ENCODE measurements at places on chromosomes 4 and X. TPM values are rescaled to one million over a fixed set of nuclear protein-coding genes. Genes with fewer than 3 reads are reported as not detected.

LRAT gene
- total RNA-seq, result not detected

GRCh38 chrX:40097141-40097503, 636 bp downstream of the BCOR start:
- no peaks in the 10 kb centered on the region for H3K36me3 ChIP-seq
- DNase-seq, result peak; percentile 67
- peak overlapping the region; percentile 95 for H3K27ac ChIP-seq
- peaks cover 63% of the 10 kb centered on the region for H3K27me3 ChIP-seq
- H3K4me1 ChIP-seq, result peaks cover 42% of the 10 kb centered on the region

CENPE gene
- total RNA-seq, result 4.1 TPM

POU3F4 gene
- not detected for total RNA-seq

DNA sequence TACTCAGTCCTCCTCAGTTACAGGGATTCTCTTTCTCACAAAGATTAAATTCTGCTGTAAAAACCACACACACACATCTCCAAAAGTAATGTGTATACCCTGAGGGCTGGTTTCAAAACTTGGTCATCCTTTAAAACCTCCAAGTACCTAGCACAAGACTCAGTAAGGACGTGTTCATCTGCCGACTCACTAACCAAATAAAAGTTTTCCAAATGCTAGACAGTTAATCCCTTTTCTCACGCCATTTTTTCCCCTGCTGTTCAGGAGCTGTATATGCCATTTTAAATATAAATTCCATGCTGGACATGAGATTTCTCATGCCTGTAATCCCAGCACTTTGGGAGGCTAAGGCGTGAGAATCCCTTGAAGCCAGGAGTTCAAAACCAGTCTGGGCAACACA, 3.9 kb upstream of the SAT1 start:
- no peak overlapping the region for H3K4me3 ChIP-seq
- no peaks in the 10 kb centered on the region for H3K4me1 ChIP-seq
- no peaks in the 10 kb centered on the region for H3K27me3 ChIP-seq
- H3K27ac ChIP-seq, result no peak overlapping the region
- H3K36me3 ChIP-seq, result no peaks in the 10 kb centered on the region
- DNase-seq, result no peak

WDR17 gene
- 1.9 TPM for total RNA-seq

GRCh38 chr4:176453079-176453478, 133.3 kb downstream of the SPCS3 start:
- DNase-seq, result no peak
- H3K27ac ChIP-seq, result no peak overlapping the region
- no peak overlapping the region for H3K4me3 ChIP-seq
- no peaks in the 10 kb centered on the region for H3K27me3 ChIP-seq
- H3K36me3 ChIP-seq, result no peaks in the 10 kb centered on the region
- no peaks in the 10 kb centered on the region for H3K4me1 ChIP-seq

- H3K4me1 ChIP-seq, result peaks cover 5% of the 10 kb centered on the region
- H3K27ac ChIP-seq, result no peak overlapping the region
- H3K4me3 ChIP-seq, result no peak overlapping the region
- no peaks in the 10 kb centered on the region for H3K36me3 ChIP-seq
- H3K27me3 ChIP-seq, result no peaks in the 10 kb centered on the region
Observed at GRCh38 chr4:119744580-119744979, 116.0 kb upstream of the PDE5A start.

MAP3K15 gene
- total RNA-seq, result not detected

FAT1 gene
- total RNA-seq, result 272 TPM

- peak; percentile 90 for DNase-seq
- H3K27ac ChIP-seq, result peak within 1 kb of the TSS; percentile 90
- peaks cover 17% of the 10 kb centered on the region for H3K27me3 ChIP-seq
- H3K36me3 ChIP-seq, result no peaks in the 10 kb centered on the region
Observed at GRCh38 chr4:186104114-186104889, at the start of gene FAM149A. TSS of gene FAM149A (plus strand) at chr4:186104704.

DNA sequence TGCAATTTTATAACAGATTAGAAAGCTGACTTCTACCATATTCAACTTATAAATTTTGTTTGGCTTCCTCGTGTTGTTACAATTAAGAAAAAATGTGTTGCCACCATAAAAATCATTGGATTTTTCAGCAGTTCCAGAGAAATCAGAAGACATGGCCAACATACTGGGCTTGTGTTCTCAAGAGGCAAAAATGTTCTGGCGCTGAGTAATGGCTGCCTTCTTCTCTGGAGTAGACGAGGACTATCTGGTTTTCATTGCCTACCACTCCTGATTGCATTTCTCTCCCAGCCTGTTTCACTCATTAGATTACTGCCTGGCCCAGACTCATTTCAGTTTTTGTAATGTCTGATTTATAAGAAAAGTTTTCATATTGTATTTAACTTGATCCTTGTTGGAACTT, 122.3 kb downstream of the ARHGAP10 start:
- H3K4me3 ChIP-seq, result no peak overlapping the region
- peaks cover 24% of the 10 kb centered on the region for H3K4me1 ChIP-seq
- DNase-seq, result no peak
- no peak overlapping the region for H3K27ac ChIP-seq

GRCh38 chr4:155759372-155760252, 791 bp downstream of the GUCY1B1 start:
- H3K4me1 ChIP-seq, result peaks cover 39% of the 10 kb centered on the region
- H3K27ac ChIP-seq, result peak overlapping the region; percentile 85
- peaks cover 15% of the 10 kb centered on the region for H3K27me3 ChIP-seq
- peak overlapping the region; percentile 77 for H3K4me3 ChIP-seq

SHROOM4 gene
- 3.9 TPM for total RNA-seq

- H3K4me3 ChIP-seq, result no peak overlapping the region
- H3K36me3 ChIP-seq, result no peaks in the 10 kb centered on the region
- DNase-seq, result no peak
Observed at GRCh38 chr4:105936901-105937300, 41.6 kb downstream of the NPNT start.

GRCh38 chr4:120926358-120927025, 4.0 kb upstream of the PRDM5 start:
- H3K4me1 ChIP-seq, result peaks cover 15% of the 10 kb centered on the region
- no peaks in the 10 kb centered on the region for H3K36me3 ChIP-seq
- no peak overlapping the region for H3K4me3 ChIP-seq
- H3K27me3 ChIP-seq, result no peaks in the 10 kb centered on the region
- no peak overlapping the region for H3K27ac ChIP-seq
- DNase-seq, result no peak

DDIT4L gene
- total RNA-seq, result not detected

GRCh38 chr4:67576059-67576466, 17.5 kb downstream of the STAP1 start:
- H3K27me3 ChIP-seq, result no peaks in the 10 kb centered on the region
- no peaks in the 10 kb centered on the region for H3K4me1 ChIP-seq
- H3K27ac ChIP-seq, result no peak overlapping the region
- no peaks in the 10 kb centered on the region for H3K36me3 ChIP-seq

DNA sequence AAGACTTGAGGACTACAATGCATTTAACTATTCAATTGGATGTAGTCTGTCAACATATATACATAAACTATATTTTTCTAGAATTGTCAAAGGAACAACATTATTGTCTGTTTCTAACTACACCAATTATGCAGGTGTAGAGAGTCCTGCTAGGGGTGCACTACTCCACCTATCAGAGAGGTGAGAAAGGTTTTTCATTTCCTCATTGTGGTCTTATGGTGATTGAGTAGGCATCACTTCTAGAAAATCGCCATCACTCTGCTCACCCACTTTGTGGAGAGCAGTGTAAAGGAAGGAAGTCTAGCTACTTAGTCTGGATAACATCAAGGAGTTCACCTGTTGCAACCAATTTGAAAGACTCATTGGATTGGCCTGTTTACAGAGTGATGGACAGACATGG, 4.4 kb upstream of the ADH1C start:
- DNase-seq, result no peak
- no peak overlapping the region for H3K27ac ChIP-seq

DNA sequence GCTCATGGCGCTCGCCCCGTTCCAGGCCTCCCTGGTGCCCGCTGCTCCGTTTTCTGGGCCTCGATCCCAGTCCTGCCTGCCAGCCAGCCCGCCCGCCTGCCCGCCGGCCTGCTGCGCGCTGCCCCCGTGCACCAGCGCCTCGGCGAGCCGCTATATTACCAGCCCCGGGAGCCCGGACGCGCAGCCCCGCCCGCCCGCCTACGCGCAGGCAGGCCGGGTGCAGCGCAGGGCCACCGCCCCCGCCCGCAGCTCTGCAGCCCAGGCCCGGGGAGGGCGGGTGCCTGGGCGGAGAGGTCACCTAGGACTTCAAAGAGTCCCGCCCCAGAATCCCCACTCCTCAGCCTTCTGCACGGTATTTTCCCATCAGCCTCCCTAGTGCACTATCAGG, at the start of gene MAOB:
TSS of gene MAOB (minus strand) at position 157 of the 388 bp plus-strand sequence. CDS start at position 6, 151 bp downstream.
- H3K27me3 ChIP-seq, result peaks cover 11% of the 10 kb centered on the region
- peak within 1 kb of the TSS; percentile 65 for H3K27ac ChIP-seq
- DNase-seq, result peak; percentile 37
- H3K4me3 ChIP-seq, result peak within 1 kb of the TSS; percentile 40
- no peaks in the 10 kb centered on the region for H3K4me1 ChIP-seq
- H3K36me3 ChIP-seq, result no peaks in the 10 kb centered on the region

DNA sequence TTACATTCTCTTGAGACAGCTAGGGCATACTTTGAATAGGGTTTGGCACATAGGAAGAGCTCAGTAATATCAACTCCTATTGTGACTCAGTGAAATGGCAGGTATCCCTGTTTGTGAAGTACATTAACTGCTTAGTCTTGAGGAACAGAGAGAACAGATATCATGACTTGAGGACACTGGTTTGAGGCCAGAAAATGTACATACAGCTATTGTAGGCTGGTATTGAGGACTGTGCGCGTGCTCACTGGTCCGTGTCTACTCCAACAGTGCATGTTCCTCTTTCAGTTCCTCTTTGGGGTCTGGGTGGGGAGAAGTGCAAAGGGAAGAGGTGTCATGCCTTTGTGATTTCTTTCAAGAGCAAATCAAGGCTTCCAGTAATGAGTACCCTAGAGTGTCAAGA, 34.6 kb upstream of the TBC1D9 start:
- H3K27me3 ChIP-seq, result no peaks in the 10 kb centered on the region
- no peaks in the 10 kb centered on the region for H3K4me1 ChIP-seq
- H3K36me3 ChIP-seq, result no peaks in the 10 kb centered on the region
- H3K27ac ChIP-seq, result no peak overlapping the region
- DNase-seq, result no peak

UGT2B10 gene
- total RNA-seq, result not detected

- H3K27me3 ChIP-seq, result no peaks in the 10 kb centered on the region
- H3K36me3 ChIP-seq, result no peaks in the 10 kb centered on the region
- peak overlapping the region; percentile 97 for H3K27ac ChIP-seq
- peaks cover 70% of the 10 kb centered on the region for H3K4me1 ChIP-seq
Observed at GRCh38 chr4:8435656-8436121, 4.8 kb downstream of the ACOX3 start.

DNA sequence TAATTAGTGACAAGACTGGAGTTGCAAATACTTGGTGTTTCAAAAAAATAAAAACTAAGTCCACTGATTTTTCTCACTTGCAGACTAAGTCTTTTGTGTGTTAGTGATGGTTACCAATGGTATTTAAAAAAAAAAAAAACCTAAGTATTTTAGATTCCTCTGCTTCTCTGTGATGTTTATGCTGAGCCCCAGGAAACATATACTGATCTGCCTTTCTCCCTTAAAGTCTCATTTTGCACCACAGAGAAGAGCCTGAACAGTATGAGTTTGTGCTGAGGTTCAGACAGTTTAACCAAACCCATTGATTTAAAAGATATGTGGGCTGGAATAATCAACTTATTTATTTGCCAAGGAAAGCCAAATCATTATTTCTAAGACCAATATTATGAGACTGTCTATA, 1305.0 kb downstream of the PCDH18 start:
- H3K4me1 ChIP-seq, result no peaks in the 10 kb centered on the region
- H3K27me3 ChIP-seq, result no peaks in the 10 kb centered on the region
- no peak overlapping the region for H3K27ac ChIP-seq
- no peaks in the 10 kb centered on the region for H3K36me3 ChIP-seq
- H3K4me3 ChIP-seq, result no peak overlapping the region
- DNase-seq, result no peak

- H3K4me1 ChIP-seq, result no peaks in the 10 kb centered on the region
- no peaks in the 10 kb centered on the region for H3K27me3 ChIP-seq
- no peak for DNase-seq
Observed at GRCh38 chr4:182697094-182697493, 220.1 kb downstream of the DCTD start.

All from stomach (tissue), 19 donors.